Vagina (tissue), 2 donors: ENCODE measurements at places on chromosomes 16 and 17.

- no peak for DNase-seq
These were observed 27.8 kb upstream of the PHOSPHO1 start for GRCh38 chr17:49258394-49258793.

DNA sequence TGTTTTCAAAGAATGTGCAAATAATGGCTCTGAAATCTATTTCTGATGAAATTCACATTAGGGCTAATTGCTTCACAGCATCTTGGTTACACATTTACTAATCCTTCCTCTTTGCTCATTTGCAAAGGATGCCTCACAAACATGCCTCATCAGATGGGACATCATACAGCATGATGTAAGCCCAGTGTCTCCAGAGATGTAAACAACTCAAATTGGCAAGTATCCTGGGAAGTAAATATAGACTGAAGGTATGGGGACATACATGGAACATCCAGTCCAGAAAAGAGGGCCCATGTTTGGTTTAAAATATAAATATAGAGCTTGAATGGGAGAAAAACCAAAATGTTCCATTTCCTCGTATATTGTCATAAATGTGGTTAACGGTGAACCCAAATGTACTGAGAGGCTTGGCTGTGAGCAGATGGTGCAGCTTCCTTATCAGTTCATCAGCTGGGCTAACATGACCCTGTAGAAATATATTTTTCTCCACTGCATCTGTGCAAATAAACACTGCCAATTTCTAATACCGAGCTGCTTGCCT lies 142.9 kb upstream of the NUDT7 start:
- no peak for DNase-seq

DNA sequence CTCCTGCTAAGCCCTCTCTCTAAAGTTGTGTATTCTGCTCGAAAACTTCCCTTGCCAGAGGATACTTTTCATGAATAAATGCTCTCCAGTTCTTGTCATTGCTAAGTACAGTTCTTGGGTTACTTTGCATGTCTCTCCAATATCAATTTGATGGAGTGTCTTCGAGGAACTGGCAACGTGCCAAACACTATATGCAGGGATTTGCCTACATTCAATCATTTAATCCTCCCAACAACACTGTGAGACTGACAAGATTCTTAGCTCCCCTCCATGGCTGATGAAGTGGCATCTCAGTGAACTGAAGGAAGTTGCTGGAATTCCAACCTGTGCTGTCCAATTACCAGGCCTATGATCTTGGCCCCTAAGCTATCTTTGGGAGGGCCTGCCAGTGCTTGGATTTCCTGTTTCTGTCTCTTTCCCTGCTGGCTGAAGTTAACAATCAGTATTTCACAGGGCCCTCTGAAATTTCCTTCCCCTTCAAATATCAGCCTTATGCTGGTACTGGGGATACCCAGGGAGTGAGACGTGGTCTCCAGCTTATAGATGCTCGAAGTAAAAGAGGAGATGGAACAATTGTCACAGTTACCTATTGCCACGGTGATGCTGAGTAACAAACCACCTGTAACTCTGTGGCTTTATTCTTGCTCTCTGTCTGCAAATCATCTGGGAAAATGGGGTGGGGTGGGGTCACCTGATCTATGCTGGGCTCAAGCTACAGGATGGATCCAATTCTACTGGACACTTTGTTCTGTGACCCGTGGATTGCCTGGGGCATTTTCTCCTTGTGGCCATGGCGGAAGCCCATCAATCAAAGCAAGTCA lies 19.4 kb upstream of the CRISPLD2 start:
- DNase-seq, result no peak

DNA sequence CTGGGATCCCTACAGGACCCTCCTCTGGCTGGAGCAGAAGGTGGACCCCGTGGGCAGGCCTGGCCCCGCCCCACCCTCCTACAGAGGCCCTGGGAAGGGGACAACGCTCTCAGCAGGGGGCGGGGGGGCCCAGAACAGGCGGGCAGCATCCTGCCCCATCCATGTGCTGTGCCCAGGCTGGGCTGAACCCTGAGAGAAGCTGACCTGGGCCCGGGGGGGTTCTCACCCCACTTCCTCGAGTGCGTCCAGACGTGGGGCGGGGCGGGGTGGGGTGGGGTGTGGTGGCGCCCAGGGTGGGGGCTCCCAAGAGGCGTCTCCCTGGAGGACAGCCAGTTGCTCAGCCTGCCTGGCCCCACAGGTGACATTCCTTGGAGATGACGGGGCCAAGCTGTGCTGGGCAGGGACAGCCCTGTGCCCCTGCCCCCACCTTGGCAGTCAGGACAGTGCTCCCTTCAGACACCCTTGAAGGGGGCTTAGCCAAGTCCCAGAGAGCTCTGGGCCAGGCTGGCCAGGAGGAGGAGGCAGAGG lies 390 bp upstream of the UNC13D start:
- DNase-seq, result no peak

DNA sequence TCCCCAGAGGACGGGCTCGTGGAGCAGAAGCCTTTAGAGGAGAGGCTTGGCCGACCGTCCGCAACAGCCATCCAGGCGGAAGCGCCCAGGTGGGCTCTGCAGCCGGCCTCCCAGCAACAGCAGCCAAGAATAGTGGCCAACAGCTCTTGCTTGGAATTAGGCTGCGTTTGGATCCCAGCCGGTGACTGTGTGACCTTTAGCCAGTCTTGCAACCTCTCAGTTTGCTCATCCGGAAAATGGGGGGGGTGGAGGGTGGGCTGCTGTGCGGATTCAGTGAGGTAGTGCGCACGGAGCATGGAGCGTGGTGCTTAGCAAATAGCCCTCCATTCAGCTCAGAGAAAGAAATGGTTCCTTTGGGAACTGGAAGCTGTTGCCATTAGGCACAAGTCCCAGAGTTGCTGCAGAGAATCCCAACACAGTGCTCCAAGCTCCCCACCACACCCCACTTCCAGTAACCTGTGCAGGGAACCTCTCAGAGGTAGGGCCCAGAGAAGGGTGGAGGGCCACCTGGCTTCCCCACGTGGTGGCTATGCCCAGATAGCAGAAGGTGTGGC lies 46.7 kb downstream of the RTN4RL1 start:
- no peak for DNase-seq

DNA sequence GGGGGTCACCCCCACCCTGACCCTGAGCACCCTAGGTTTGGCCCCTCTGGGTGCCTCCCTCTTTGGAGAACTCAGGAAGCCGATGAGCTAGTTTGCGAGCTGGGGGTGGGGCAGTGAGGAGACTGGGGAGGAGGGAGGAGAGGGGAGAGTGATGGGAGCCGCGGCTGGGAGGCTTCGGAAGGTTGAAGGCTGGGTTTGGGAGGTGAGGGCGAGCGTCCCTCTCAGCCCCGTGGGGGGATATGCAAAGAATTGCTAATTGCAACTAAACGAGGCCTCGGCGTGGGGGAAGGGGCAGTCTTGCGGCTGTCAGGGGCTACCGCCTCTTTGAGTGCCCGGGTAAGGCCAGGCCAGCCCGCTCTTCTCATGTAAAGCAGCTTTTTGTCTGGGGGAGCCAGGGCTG lies 17.6 kb upstream of the FZD2 start:
- DNase-seq, result no peak

- no peak for DNase-seq
These were observed 32.1 kb downstream of the PRKAR1A start for GRCh38 chr17:68544111-68544915.

DNA sequence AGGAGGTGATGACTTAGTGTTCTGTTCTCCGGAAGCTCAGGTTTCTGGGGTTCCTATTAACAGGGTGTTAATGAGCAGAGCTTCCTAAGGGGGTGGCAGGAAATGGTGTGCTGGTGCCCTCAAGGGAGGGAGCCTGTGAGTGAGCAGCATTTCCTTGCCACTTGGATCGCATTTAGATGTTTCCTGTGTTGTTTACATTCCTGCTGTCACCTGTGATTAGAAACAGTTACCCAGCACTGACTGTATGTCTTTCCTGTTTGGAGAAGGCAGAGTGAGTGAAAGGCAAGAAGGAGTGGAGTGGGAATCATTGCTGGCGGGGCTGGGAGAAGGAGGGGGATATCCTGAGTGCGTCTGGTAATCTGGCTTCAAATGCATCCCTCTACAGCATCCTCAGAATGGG lies 214.6 kb downstream of the CCDC182 start:
- DNase-seq, result no peak

DNA sequence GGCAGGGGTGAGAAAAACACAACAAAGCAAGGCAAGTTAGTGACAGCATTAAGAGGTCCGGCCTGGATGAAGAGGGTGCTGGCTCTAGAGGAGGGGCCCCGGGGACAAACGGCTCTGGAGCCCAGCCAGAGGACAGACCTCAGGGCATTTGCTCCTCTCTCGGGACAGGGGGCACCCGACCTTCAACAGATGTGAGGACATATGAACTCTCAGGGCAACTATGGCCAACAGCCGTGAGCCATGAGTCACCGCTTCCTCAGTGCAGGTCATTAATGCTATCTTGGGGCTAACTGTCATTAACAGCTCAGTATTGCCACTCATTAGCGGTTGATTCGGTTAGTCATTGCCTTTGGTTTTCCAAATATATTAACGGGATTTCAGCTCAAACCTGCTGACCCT lies 9.7 kb upstream of the ARL5C start:
- DNase-seq, result no peak
